Heart right ventricle (tissue), 16 donors: ENCODE measurements at places on chromosomes 5 and 9. TPM values are rescaled to one million over a fixed set of nuclear protein-coding genes. Genes with fewer than 3 reads are reported as not detected.
A peak's percentile ranks its signal among the peaks of the same experiment; 100 is the strongest.

DNA sequence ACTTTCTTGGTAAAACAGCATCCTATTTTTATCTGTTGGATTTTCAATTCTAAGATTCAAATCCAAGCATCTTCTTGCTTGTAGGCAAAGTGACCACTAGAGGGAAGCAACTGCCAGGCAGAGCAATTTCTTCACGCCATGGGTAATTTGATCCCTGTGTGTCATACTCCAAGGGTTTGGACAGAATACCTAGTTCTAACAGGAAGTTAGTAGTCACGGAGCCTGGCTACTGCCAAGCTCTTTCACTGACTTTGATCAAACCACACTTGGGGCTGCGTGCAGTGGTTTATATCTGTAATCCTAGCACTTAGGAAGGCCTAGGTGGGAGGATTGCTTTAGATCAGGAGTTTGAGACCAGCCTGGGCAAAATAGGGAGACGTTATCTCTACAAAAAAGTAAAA, 473.6 kb upstream of the TNC start:
- H3K27ac ChIP-seq, result no peak overlapping the region
- no peaks in the 10 kb centered on the region for H3K36me3 ChIP-seq
- H3K4me3 ChIP-seq, result no peak overlapping the region
- H3K27me3 ChIP-seq, result no peaks in the 10 kb centered on the region
- H3K4me1 ChIP-seq, result no peaks in the 10 kb centered on the region

- no peaks in the 10 kb centered on the region for H3K27me3 ChIP-seq
- no peaks in the 10 kb centered on the region for H3K4me1 ChIP-seq
- peak overlapping the region; percentile 66 for H3K27ac ChIP-seq
- peak; percentile 35 for DNase-seq
- no peak overlapping the region for H3K4me3 ChIP-seq
Measured at GRCh38 chr9:84339962-84340361, 596 bp downstream of the SLC28A3 start.

DNA sequence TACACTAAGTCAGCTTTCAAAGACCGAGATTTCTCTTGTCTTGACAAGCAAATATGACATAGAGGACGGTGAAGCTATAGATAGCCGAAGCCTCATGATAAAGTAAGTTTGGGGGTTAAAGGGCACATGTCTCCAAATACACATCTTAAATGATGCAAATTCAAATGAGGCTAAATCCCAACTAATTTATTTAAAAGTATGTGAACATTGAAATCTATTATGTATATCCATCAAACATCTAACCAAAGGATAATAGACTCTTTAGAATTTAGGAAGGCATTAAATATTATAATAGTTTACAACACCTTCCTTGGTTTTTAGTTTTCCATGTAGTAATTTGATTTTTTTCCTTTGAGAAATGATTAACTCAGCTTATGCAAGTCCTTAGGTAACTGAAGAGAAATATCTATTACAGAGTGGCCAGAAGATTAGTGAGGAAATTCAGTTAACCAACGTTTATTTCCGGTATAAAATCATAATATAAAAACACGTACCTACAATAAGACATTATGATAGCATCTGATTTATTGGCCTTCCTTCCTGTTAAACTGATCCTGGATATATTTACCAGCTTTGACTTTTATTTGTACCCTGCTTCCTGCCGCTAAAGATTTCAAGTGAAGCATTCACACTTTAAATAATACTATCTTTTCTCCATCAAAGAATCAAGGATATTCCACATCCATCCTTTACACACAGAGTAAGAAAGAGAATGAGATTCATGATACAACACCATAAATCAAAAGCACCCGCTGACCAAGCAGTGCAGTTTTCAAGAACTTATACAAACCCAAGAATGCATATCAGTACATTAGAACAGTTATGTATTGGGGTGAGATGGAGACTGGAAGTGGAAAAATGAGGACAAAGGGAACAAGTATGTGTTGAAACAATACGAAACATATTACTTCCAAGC, 31.9 kb upstream of the F2R start:
- H3K27me3 ChIP-seq, result no peaks in the 10 kb centered on the region
- DNase-seq, result no peak
- peaks cover 13% of the 10 kb centered on the region for H3K4me1 ChIP-seq
- H3K27ac ChIP-seq, result no peak overlapping the region
- no peak overlapping the region for H3K4me3 ChIP-seq

DNA sequence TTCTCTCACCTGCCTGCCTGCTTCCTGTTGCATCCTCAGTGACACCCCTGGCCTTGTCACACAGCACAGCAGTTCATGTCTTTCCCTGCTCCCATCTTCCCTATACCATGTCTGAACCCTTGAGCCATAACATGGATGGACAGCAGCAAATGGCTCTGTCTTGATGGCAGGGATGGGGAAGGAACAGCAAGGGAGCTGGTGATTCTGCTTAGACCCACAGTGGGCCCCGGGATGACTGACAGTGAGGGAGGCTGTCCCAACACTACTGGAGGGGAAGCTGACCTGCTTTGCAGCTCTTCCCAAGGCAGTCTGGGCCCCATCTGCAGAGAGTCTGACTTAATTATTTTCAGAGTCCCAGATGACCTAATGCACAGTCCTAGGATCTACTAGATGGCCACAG, 48.2 kb downstream of the MARCHF3 start:
- no peak for DNase-seq
- H3K27me3 ChIP-seq, result no peaks in the 10 kb centered on the region
- H3K27ac ChIP-seq, result no peak overlapping the region
- peaks cover 66% of the 10 kb centered on the region for H3K4me1 ChIP-seq
- H3K36me3 ChIP-seq, result no peaks in the 10 kb centered on the region
- H3K4me3 ChIP-seq, result no peak overlapping the region

- no peak overlapping the region for H3K4me3 ChIP-seq
- no peak overlapping the region for H3K27ac ChIP-seq
- H3K27me3 ChIP-seq, result no peaks in the 10 kb centered on the region
- no peaks in the 10 kb centered on the region for H3K36me3 ChIP-seq
- H3K4me1 ChIP-seq, result peaks cover 92% of the 10 kb centered on the region
Measured at GRCh38 chr9:127539259-127539981, 72.7 kb upstream of the STXBP1 start.

GRCh38 chr5:125894383-125894782, 528.8 kb upstream of the GRAMD2B start:
- no peak overlapping the region for H3K4me3 ChIP-seq
- H3K27me3 ChIP-seq, result no peaks in the 10 kb centered on the region
- peaks cover 11% of the 10 kb centered on the region for H3K4me1 ChIP-seq
- no peak for DNase-seq
- H3K27ac ChIP-seq, result no peak overlapping the region

Gene GGTA1
- 16.4 TPM for total RNA-seq

Gene OR13C5
- total RNA-seq, result not detected

Gene FAM170A
- total RNA-seq, result not detected
